Mucosa of descending colon (tissue), 3 donors: ENCODE measurements at places on chromosomes 11 and 22.
A peak's percentile ranks its signal among the peaks of the same experiment; 100 is the strongest.

- no peak for DNase-seq
Measured at GRCh38 chr11:21169639-21170038, 500.3 kb downstream of the NELL1 start.

- DNase-seq: peak; percentile 25
Measured at GRCh38 chr11:2130881-2131352, 8.3 kb downstream of the IGF2 start.

GRCh38 chr11:109945626-109946321 lies 147.4 kb upstream of the ZC3H12C start:
- DNase-seq: no peak

GRCh38 chr11:134587345-134587744 lies 175.3 kb upstream of the B3GAT1 start:
- no peak for DNase-seq

DNA sequence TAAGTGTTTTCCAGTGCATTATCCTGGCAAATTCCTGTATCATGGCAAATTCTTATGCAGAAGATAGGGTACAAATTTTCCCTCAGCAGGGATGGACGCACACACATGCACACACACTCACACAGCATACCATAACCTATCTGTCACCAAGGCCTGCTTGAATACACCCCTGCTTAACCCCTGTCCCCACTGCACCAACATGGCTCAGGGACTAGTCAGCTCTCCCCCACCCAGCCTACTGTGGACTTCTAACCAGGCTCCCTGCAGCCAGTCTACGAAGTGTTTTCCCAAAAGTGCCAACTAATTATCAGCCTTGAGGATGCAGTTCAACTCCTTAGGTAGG lies 63.1 kb downstream of the RAB30 start:
- DNase-seq: no peak

- DNase-seq: peak; percentile 73
Measured at GRCh38 chr11:9664276-9665171, 647 bp downstream of the SWAP70 start.

DNA sequence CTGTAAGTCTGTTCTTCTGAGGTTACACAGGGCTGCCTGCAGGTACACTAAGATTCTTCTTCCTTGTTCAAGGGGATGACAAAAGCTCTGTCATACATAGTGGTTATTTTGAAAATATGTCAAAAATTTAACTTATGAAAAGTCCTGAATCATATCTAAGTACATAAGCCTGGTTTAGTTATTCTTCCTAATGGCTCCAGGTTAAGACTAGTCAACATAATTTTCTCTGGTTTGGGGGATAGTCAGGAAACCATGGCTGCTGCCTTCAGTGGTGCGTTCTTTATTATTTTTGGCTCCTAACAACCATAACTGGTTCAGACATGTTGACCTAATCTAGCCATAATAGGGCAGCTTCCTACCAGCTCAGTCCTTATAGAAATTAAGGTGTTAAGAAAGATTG lies 257.4 kb upstream of the DDI1 start:
- no peak for DNase-seq

DNA sequence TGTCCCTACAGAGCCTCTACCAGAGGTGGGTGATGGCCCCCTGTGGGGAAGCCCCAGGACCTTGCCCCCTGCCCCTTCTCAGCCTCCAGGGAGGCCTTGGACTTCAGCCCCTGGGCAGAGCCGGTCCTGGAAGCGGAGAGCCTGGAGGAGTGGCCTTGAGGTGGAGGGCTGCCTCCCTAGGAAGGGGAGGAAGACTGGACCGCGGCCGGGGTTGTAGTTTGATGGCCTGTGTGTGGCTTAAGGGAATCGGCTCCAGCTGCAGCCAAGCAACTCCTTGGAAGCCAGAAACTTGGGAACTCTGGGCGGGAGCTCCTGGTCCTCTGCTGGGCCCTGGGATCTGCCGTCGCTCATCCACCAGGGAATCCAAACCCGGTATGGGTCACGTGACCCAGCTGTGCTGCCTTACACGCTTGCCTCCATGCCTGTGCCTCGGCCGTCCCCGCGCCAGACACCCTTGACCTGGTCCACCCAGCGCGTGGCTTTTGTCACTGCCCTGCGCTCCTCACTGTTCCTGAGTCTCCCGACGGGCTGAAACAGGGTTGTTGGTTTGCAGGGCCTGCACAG lies 23.5 kb upstream of the ARHGAP8 start:
- DNase-seq: no peak

GRCh38 chr22:32660292-32660691 lies 141.2 kb upstream of the TIMP3 start:
- peak; percentile 81 for DNase-seq
